ENCODE measurements at places on chromosomes 12 and 14.

- no peak for DNase-seq
Observed at GRCh38 chr12:105783983-105784947, 354.5 kb downstream of the NUAK1 start.

- no peak for DNase-seq
Observed at GRCh38 chr12:92010368-92010767, 135.3 kb downstream of the BTG1 start.

DNA sequence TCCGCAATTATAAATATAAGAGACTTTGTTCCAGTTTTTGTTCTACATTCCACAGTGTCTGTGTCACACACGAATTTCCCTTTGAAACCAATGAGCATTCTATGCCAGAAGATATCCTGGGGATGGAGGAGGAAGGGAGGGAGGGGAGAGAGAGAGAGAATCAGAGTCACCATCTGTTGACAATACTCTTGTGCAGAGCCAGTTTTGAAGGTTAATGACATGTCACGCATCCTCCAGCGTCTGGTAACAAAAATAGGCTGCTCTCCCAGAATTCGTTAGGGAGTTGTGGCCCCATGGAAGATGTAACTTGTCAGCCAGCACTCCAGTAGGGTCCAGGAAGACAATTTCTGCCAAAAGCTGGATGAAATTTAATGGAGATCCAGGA, 213.5 kb upstream of the KRR1 start:
- no peak for DNase-seq

DNA sequence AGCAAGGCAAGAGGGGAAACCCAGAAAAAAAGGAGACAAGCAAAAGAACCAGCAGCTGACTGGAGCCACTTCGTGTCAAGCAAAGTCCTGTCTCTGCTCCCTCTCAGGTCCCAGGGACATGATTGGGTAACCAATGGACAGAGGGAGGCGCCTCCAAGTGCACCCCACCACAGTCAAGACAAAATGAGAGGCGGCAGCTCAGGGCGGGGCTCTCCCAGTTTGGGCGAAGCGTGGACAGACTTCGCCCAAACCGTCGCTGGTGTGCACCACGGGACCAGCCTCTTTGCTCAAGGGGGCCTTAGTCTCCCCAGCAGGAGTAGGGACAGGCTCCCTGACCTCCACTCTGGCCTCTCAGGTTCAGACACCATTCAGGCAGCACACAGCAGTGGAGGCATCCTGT, 1.5 kb upstream of the BEGAIN start:
- DNase-seq: no peak

DNA sequence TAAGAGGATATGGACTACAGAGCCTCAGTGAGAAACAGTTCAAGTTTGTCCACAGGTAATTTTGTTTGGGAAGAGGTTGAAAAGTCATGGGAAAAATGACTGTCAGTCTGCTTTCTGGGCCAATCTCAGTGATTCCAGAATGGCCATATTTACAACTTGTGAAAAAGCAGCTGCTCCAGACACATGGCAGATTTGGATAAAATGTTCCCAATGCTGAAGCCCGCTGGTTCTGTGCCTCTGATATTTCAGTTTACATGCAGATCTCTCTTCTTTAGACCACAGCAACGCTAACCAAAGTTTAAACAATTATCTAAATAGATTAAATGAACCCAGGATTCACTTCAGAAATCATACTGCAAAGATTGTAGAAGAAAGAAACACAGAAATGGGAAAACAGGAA, 222.8 kb downstream of the SOX5 start:
- DNase-seq: no peak

DNA sequence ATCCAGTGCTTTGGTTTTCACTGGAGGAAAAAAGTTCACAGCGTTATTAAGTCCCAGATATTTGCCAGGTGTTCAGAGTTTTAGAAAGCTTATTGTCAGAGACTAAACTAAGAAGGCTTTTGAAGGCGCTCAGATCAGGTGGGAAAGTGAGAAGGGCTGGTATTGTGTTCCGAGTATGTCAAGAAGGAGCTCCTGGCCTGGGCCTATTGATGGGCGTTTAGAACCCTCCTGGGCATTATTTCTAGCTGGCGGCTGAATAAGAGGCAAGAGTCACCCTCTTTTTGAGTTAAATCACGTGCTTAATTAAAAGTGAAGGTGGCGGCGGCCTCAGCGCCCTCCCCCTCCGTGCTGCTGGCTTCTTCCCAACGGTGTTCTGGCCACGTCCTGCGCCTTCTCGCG, 20.9 kb upstream of the GNS start:
- DNase-seq: no peak

- no peak for DNase-seq
Observed at GRCh38 chr14:94601884-94602391, 10.3 kb upstream of the SERPINA3 start.

GRCh38 chr14:100305324-100306100, 732 bp downstream of the SLC25A29 start:
- DNase-seq: peak; percentile 69

- DNase-seq: peak; percentile 22
Observed at GRCh38 chr12:50224026-50224692, 57.0 kb upstream of the CERS5 start.

DNA sequence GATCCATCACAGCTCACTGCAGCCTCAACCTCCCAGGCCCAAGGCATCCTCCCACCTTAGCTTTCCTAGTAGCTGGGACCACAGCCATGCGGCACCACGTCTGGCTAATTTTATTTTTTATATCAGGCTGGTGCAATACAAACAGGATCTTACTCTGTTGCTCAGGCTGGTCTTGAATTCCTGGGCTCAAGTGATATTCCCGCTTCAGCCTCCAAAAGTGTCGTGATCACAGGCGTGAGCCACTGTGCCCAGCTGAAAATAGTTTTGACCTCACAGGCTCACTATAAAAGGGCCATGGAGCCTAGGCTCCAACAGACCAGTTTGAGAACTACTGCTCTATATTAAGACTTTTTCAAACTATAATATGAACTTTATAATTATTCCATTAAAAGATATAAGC, 37.3 kb downstream of the SNX6 start:
- DNase-seq: no peak
